A549 treated with Hydrocortisone at 1 μM for 4 hours (cell line): ENCODE measurements at places on chromosomes 4 and X. TPM values are rescaled to one million over a fixed set of nuclear protein-coding genes. Genes with fewer than 3 reads are reported as not detected.

Gene BCOR
- total RNA-seq, result 22.2 to 35.9 TPM (median 24.4 TPM) in 5 replicates

Gene TCEANC
- 0.59 to 0.99 TPM (median 0.66 TPM) in 5 replicates for total RNA-seq

Gene ARX
- 0.38 to 0.72 TPM (median 0.62 TPM) in 5 replicates for total RNA-seq

Gene FRMPD3
- total RNA-seq, result 0.07 to 0.14 TPM (median 0.09 TPM) in 5 replicates

Gene KCND1
- 0.88 to 1.3 TPM (median 0.92 TPM) in 5 replicates for total RNA-seq

Gene MAGEC3
- total RNA-seq, result not detected in 5 replicates

Gene RPA4
- total RNA-seq, result 0.10 to 0.47 TPM (median 0.26 TPM) in 5 replicates

Gene HTN1
- not detected in 5 replicates for total RNA-seq

Gene TMPRSS11B
- not detected in 5 replicates for total RNA-seq

Gene CLCN4
- 3.6 to 5.9 TPM (median 4.3 TPM) in 5 replicates for total RNA-seq

Gene SPANXN2
- total RNA-seq, result not detected in 5 replicates

Gene SHROOM3
- 11.0 to 16.6 TPM (median 14.6 TPM) in 5 replicates for total RNA-seq

Gene SMPX
- 0.09 TPM in 1 of 5 replicates, not detected in the others for total RNA-seq

Gene TLR6
- total RNA-seq, result 1.8 to 2.6 TPM (median 2.2 TPM) in 5 replicates

Gene CCDC120
- 2.7 to 4.1 TPM (median 3.5 TPM) in 5 replicates for total RNA-seq
